ENCODE measurements at places on chromosomes 2 and 18. TPM values are rescaled to one million over a fixed set of nuclear protein-coding genes. Genes with fewer than 3 reads are reported as not detected.

Gene SCTR
- not detected for total RNA-seq

Gene NAT8
- total RNA-seq, result not detected

Gene MLPH
- 27.2 TPM for total RNA-seq

Gene IL1RL2
- 0.74 TPM for total RNA-seq

Gene RIT2
- not detected for total RNA-seq
